Stimulated activated CD8-positive, alpha-beta memory T cell treated with anti-CD3 and anti-CD28 coated beads, Interleukin-7, amount 100 ng/mL, for 1 hour (primary cell): ENCODE measurements at places on chromosomes 12 and 14.

GRCh38 chr14:90177539-90178189, 78.7 kb upstream of the PSMC1 start:
- DNase-seq, result no peak

DNA sequence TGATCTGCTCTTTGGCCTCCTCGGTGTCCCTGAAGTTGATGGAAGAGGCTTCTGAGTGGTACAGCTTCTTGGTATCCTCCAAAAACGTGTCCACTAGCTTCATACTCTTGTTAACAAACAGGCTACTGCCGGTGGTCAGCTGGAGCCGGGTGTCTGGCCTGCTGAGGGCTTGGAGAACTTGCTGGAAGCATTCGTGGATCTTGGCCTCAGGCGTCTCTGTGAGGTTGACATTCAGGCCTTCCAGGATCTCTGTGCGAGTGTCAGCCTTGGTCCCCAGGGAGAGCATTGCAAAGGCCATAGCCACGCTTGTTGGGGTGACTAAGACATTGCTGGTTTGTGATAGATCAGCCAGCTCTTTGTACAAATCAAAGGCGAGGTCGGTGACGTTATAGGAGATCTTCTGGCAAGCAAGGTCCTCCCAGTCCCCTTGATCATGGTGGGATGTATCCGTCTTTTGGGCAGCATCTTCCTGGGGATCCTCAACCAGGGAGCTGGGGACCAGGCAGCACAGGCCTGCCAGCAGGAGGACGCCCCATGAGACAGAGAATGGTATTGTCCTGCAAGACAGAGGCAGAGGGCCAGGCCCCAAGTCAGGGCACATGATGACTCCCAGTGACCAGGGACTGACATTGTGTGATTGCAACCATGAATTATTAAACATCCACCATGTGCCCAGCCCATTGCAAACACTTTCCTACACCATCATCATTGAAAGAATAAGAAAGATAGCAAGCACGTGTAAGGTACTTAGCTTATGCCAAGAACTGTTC, 22.1 kb downstream of the SERPINA1 start:
- no peak for DNase-seq

DNA sequence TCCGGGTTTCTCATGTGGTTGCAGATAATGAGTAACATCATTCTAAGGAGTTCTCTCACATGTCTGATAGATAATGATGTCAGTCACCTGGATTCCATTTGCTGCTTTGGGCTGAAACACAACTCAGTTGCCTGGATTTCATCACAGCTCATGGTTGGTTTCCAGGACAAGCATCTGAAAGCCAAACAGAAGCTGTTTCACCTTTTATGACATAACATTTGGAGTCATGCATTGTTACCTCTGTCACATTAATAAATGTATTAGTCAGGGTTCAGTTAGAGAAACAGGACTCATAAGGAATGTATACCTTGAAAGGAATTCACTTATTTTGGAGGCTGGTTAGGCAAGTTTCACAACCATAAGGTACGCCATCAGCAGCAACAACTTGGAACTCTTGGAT, 251.9 kb upstream of the ATXN7L3B start:
- no peak for DNase-seq

- no peak for DNase-seq
These were observed 42.4 kb upstream of the GPATCH2L start for GRCh38 chr14:76109087-76109880.

DNA sequence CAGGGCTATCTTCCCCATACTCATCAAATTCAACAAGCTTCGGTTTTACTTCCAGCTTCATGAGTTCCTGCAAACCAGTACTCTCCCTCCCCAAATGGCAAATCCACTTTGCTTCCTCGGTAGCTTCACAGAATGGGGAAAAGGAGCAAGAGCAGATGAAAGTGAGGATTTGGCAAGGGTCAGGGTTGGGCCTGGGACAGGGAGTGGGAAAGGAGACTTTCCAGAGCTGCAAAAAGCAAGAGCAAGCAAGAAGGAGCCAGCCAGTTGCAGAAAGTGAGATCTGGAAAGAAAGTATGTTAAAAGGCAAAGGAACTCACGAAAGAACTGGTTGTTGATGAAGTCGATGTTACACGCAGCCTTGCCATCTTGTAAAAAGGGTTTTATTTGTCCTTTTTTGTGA, 522.8 kb upstream of the TBX3 start:
- DNase-seq, result no peak
